ENCODE measurements at places on chromosomes 7 and 10. TPM values are rescaled to one million over a fixed set of nuclear protein-coding genes. Genes with fewer than 3 reads are reported as not detected.

DNA sequence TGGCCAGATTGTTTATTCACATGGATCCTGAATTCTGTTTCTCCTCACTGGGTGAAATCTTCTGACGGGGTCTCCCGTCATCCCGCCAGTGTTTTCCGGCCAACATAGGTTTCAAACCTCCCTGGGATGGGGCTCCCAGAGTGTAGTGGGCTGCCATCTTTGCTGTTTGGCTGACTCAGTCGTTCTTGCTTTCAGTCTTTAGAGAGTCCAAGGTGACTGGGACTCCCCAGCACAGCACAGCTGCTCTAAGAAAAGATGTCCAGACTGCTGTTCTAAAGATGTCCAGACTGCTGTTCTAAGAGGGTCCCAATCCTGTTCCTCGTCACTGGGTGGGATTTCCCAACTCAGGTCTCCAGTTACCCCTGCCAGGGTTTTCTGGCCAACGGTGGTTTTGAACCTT, 801.9 kb upstream of the IGFBP3 start:
- H3K27ac ChIP-seq: no peak overlapping the region
- H3K4me3 ChIP-seq: no peak overlapping the region
- H3K36me3 ChIP-seq: no peaks in the 10 kb centered on the region
- DNase-seq: no peak
- no peaks in the 10 kb centered on the region for H3K27me3 ChIP-seq
- H3K4me1 ChIP-seq: no peaks in the 10 kb centered on the region

DNA sequence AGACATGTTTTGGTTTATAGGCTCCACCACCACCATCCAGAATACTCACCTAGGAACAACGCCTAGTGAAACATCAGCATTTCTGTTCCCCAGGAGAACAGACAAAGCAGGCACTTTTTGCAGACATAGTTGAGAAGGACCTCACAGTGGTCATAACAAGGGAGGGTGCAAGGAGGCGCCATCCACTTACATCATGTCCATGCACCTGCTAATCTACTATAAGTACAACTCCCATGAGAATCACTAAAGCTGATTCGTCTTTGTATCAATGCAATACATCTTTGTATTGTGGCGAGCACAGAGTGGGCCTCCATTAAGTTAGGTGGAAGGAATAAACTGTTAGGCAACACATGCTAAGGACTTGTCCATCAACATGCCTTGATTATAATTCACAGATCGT, 207.1 kb downstream of the KCNMA1 start:
- H3K27me3 ChIP-seq: peaks cover 15% of the 10 kb centered on the region
- H3K4me1 ChIP-seq: peaks cover 13% of the 10 kb centered on the region
- DNase-seq: no peak
- no peak overlapping the region for H3K27ac ChIP-seq

DNA sequence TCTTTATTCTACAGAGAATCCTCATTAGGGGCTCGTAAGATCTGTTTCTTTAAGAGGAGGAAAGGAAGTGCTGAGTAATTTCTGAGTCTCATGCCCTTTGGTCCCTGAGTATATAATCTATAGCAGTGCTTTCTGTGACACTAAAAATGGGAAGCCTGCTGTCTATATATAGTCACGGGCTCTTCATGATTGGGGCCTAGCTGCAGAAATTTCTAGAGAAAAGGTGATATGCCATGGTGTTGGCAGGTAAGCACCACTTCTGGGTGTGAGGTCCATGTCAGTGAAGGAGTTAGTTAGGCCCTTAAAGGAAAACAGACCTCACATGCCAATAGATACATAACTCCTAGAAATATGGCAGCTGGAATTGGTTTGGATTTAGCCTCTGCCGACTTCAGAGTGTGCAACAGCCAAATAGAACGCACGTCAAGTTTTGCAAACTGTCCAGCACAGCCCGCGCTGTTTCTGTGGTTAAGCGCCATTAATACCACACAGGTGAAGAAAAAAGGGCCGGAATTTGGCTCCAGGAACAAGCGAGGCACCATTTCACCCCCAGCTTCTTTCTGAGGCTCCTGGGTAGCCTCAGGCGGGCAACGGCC, 123.2 kb downstream of the TACC2 start:
- H3K4me3 ChIP-seq: peak overlapping the region; percentile 69
- no peaks in the 10 kb centered on the region for H3K36me3 ChIP-seq
- no peak for DNase-seq
- H3K27ac ChIP-seq: peak overlapping the region; percentile 95
- peaks cover 22% of the 10 kb centered on the region for H3K4me1 ChIP-seq
- no peaks in the 10 kb centered on the region for H3K27me3 ChIP-seq

GRCh38 chr10:44177610-44178009, 207.3 kb downstream of the CXCL12 start:
- no peak for DNase-seq
- peaks cover 9% of the 10 kb centered on the region for H3K4me1 ChIP-seq
- H3K36me3 ChIP-seq: no peaks in the 10 kb centered on the region
- H3K4me3 ChIP-seq: no peak overlapping the region
- peaks cover 7% of the 10 kb centered on the region for H3K27me3 ChIP-seq
- H3K27ac ChIP-seq: no peak overlapping the region

The TMEM140 gene
- total RNA-seq: not detected
